ENCODE measurements at places on chromosomes 7 and 10.

- DNase-seq: no peak
Measured at GRCh38 chr10:34413214-34413613, 401.9 kb downstream of the PARD3 start.

DNA sequence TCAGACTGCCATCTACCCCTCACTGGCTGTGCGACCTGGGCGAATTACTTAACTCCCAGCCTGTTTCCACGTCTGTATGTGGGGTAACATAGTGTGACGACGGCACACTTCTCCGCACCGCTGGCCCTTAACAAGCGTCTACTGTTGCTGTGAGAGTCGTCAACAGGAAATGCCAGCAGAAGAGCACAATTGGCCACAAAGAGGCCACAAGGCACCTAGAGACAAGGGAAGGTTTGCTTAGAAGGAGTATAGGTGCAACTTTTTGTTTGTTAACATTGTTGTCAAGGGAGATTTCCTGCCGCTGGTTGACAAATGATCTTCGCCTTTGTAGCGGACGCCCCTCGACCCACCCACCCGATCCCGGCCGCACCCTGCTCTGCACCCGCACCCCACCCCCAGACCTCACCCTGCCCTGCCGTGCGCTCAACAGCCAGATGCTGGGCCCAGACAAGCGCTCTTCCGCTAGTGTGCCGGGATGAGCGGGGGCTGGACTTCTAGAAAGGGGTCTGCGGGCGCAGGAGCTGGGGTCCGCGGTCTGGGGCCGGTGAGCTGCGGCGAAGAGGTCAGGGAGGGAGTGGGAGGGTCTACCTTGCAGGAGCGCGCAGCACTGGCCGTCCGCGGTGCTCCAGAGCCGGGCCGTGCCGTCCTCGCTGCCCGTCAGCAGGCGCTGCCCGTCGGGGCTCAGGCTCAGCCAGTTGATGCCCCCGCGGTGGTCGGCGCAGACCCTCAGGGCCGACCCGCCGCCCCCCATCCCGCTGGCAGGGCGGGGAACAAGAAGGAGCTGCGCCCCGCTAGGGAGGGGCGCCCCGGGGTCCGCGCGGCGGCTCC, 785 bp downstream of the WDR86 start:
- no peak for DNase-seq

DNA sequence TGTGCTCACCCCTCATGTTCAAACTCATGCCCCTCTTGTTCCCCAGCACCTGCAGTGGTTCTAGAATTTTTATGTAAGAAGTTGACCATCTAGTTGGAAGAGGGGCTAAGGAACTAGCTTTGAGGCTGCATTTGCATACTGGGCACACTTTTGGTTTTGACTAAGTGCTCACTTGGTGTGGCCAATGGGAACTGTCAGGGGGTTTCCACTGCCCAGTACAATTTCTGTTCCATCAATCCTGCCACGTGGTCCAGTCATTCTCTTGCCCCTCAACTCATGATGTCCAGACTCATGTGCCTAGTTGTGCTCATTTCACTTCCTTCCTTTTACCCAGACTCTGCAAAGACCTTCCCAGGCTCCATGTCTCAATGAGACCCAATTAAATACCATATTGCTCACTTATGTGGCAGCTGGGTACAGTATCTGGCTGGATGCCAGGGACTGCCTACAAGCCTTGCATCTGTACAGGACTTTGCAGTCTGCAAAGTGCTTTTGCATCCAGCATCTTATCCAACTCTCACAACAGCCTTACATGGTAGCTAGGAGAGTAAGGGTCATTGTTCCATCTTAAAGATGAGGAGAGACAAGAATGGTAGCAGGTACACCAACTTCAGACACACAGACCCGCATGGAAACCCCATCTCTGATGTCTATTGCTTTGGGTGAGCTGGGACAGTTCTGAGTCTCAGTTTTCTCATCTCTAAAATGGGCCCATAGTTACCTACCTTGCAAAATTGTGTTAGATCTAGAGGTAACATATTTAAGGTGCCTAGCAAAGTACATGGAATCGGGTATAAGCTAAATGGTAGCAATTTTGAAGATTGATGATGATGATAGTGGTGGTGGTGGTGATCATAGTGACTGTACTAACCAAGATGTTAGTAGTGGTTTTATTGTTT, 30.1 kb upstream of the KCNMA1 start:
- no peak for DNase-seq

- no peak for DNase-seq
Measured at GRCh38 chr10:132861884-132862461, 76.0 kb upstream of the NKX6-2 start.

- no peak for DNase-seq
Measured at GRCh38 chr7:66643395-66643794, 14.7 kb downstream of the KCTD7 start.

DNA sequence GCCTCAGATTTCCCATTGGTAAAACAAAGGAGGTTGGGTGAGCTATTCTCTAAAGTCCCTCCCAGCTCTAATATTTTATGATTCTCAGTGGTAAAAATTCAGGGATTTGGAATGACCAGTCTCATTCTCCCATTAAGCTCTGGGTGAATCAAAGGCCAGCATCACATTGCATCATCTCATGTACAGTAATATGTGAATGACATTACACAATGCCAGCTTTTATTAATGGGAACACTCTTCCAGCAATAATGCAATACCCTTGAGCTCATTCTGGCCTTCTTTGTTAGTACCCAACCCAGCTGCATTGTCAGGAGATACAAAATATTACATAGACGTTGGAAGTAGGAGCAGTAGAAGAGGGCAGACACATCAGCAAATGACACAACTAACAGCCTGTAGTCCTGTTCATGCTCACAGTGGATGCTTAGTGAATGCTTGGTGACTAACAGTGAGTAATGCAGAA, 100.0 kb upstream of the EGR2 start:
- DNase-seq: peak; percentile 28

GRCh38 chr7:49398236-49398635, 375.2 kb upstream of the VWC2 start:
- DNase-seq: no peak

GRCh38 chr7:37684927-37685326, 1.4 kb downstream of the GPR141 start:
- no peak for DNase-seq

GRCh38 chr10:43965033-43965917, 316.6 kb upstream of the ZNF32 start:
- DNase-seq: no peak

GRCh38 chr7:108611268-108611667, 41.6 kb downstream of the DNAJB9 start:
- no peak for DNase-seq

DNA sequence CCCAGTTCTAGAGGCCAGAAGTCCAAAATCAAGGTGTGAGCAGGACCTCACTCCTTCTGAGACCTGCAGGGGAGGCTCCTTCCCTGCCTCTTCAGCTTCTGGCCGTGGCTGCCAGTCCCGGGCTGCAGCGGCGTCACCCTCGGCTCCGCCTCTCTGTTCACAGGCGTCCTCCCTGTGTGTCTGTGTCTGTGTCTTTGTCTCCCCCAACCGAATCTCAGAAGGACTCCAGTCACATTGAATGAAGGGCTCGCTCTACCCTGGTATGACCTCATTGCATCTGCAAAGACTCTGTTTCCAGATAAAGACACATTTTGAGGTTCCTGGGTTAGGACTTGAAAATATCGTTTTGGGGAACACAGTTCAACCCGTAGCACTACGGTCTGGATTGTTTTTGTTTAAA, 33.1 kb upstream of the GALNT11 start:
- peak; percentile 81 for DNase-seq
